ENCODE measurements at places on chromosomes 5 and 9. TPM values are rescaled to one million over a fixed set of nuclear protein-coding genes. Genes with fewer than 3 reads are reported as not detected.

Gene HCN1
- total RNA-seq: not detected

Gene NAIP
- 2.1 TPM for total RNA-seq

Gene PCDH1
- total RNA-seq: 0.13 TPM

Gene LMX1B
- not detected for total RNA-seq

Gene CCL28
- not detected for total RNA-seq

Gene CLIC3
- total RNA-seq: 0.34 TPM

Gene PCDHGB5
- not detected for total RNA-seq

Gene PCDHB12
- total RNA-seq: 0.04 TPM

Gene INSYN2B
- total RNA-seq: not detected

Gene STPG3
- total RNA-seq: not detected
